ENCODE measurements at places on chromosomes 16 and 17.
A peak's percentile ranks its signal among the peaks of the same experiment; 100 is the strongest.

- DNase-seq, result no peak
Measured at GRCh38 chr16:27202923-27203506, 311 bp upstream of the KDM8 start.

GRCh38 chr17:10088444-10088843 lies 110.0 kb downstream of the GAS7 start:
- no peak for DNase-seq

GRCh38 chr16:65116818-65117430 lies 4.9 kb downstream of the CDH11 start:
- peak; percentile 37 for DNase-seq

GRCh38 chr16:26909623-26910022 lies 157.1 kb upstream of the C16orf82 start:
- DNase-seq, result no peak

- no peak for DNase-seq
Measured at GRCh38 chr16:4917117-4917516, 19.8 kb downstream of the PPL start.

- no peak for DNase-seq
Measured at GRCh38 chr17:15303268-15303667, 38.1 kb downstream of the TEKT3 start.

- DNase-seq, result no peak
Measured at GRCh38 chr17:69539781-69540319, 125.4 kb downstream of the MAP2K6 start.
